ENCODE measurements at places on chromosomes 5 and 9.

DNA sequence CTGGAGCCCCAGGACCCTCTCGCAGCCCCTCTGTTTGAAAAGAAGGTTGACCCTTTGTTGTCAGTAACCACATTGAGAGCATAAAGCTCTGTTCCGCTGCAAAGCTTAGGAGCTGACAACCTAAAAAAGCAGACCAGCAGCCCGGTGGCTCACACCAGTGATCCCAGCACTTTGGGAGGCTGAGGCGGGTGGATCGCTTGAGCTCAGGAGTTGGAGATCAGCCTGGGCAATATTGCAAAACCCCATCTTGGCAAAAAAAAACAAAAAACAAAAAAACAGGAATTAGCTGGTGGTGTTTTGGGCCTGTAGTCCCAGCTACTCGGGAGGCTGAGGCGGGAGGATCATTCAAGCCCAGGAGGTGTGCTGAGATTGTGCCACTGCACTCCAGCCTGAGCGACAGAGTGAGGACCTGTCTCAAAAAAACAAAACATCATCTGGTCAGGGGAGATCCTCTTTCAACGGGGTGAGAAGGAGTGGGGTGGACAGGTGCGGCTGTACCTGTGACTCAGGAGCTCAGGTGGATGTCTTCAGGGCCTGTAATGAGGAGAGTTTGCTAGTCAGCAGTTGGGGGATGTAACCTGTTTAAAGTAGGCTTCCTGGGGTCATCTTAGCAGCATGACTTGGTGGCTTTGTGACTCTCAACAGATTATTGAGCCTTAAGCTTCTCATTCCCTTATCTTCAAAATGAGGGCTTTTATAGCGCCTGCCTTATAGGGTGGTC is 694 bp upstream of the REEP2 start:
- H3K4me3 ChIP-seq: peak overlapping the region; percentile 94
- H3K4me1 ChIP-seq: peaks cover 4% of the 10 kb centered on the region
- DNase-seq: no peak
- peaks cover 10% of the 10 kb centered on the region for H3K36me3 ChIP-seq

GRCh38 chr9:18393340-18394130 is 80.4 kb upstream of the ADAMTSL1 start:
- no peak for DNase-seq
- no peaks in the 10 kb centered on the region for H3K4me1 ChIP-seq
- no peaks in the 10 kb centered on the region for H3K36me3 ChIP-seq
- H3K27me3 ChIP-seq: no peaks in the 10 kb centered on the region
- no peak overlapping the region for H3K4me3 ChIP-seq

DNA sequence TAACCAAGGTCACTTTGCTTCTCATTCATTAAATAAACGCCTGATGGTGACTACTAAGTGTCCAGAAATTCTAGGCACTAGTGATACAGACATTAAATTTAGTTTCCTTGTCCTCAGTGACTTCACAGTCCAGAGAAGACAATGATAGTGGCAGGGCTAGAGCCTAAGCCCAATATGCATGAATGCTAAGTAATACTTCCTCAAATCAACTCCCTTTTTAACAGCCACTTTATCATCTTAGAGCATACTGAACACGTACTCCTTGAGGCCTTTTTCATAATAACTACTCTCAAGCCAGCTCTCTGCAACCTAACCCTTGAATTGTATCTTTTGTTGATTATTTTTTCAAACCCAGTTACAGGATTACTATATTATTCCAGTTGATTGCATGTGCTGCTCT is 74.1 kb downstream of the STX17 start:
- H3K4me1 ChIP-seq: no peaks in the 10 kb centered on the region
- H3K36me3 ChIP-seq: peaks cover 4% of the 10 kb centered on the region
- no peak overlapping the region for H3K27ac ChIP-seq
- no peak for DNase-seq

DNA sequence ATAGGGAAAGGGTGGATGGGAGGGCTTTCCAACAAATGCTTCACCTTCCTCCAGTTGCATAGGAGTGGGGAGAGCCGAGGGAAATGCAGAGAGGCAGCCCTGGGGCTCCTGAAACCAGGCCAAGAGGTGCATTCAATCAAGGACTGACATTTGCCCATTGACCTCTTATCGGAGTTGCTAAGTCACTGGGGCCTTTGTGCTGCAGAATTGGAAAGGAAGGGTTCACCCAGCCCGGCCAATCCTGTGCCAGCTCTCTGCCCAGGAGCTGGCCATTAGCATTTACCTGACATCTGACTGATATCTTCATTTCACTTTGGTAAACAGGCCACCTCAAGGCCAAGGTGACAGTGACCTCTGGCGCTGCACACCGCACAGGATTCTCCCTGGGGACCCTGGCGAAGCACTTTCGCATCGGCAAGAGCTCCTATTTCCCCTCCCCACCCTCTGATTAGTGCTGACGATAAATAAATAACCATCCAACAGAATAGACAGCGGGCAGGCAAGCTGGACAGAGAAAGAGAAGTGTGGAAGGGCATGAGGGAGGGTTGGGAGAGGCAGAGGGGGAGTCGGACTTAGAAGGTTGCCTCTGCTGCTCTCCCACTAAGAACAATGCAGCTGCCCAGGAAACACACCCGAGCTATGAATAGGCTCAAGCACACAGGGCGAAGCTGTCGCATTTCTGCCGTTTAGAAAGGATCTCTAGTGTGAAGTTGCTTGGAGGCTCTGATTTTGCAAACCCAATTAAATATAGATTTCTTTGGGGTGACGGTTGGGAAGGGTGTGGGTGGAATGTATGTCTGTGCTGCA is 57.0 kb upstream of the BOD1 start:
- peaks cover 8% of the 10 kb centered on the region for H3K4me1 ChIP-seq
- H3K27ac ChIP-seq: no peak overlapping the region
- H3K4me3 ChIP-seq: no peak overlapping the region
- H3K36me3 ChIP-seq: peaks cover 49% of the 10 kb centered on the region

- H3K4me3 ChIP-seq: no peak overlapping the region
- no peak for DNase-seq
- no peaks in the 10 kb centered on the region for H3K4me1 ChIP-seq
These were observed 8.7 kb upstream of the B4GALT1 start for GRCh38 chr9:33175649-33176325.

- DNase-seq: no peak
- no peaks in the 10 kb centered on the region for H3K27me3 ChIP-seq
- H3K4me1 ChIP-seq: no peaks in the 10 kb centered on the region
- no peak overlapping the region for H3K4me3 ChIP-seq
- no peak overlapping the region for H3K27ac ChIP-seq
These were observed 38.1 kb downstream of the MAP1B start for GRCh38 chr5:72145348-72145747.

DNA sequence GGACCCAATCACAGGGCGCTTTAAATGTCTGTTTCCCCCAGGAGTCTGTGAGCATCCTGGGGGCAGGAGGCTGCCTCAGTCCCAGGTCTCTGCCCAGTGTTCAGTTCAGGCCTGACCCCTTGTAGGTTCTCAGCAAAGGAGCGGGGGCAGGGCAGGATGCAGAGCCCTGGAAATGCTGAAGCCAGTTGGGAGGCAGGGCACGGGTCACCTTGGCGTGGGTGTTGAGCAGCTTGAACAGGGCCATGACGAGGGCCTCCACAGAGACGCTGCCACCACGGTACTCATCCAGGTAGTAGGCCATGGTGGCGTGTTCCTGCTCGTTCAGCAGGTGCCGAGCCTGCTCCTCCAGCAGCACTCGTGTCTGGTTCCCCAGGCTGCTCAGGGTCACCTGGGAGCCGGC is 36.3 kb upstream of the AKNA start:
- DNase-seq: no peak
- no peaks in the 10 kb centered on the region for H3K27me3 ChIP-seq
- no peak overlapping the region for H3K4me3 ChIP-seq

DNA sequence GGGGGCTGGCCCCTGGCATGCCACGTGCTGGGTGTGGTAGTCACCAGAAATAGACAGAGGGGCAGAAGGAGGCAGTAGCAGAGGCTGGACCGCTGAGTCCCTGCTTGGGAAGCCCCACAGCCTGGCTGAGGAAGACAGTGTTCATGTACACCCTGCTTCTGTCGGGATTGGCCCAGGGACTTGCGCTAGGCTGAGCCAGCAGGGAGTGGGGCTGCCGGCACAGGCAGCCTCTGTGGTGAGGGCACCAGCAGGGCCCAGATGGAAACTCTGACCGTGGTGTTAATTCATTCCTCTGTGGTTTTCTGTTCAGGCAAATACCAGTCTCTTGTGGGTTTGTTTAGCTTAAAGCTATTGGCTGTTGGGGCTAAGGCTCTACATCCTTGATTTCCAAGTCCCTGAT is 108.6 kb upstream of the RAD23B start:
- H3K27ac ChIP-seq: no peak overlapping the region
- H3K36me3 ChIP-seq: no peaks in the 10 kb centered on the region
- H3K4me1 ChIP-seq: 0 out of 2 replicates have a peak, but pooled peaks cover 3% of the 10 kb centered on the region
- H3K4me3 ChIP-seq: no peak overlapping the region

DNA sequence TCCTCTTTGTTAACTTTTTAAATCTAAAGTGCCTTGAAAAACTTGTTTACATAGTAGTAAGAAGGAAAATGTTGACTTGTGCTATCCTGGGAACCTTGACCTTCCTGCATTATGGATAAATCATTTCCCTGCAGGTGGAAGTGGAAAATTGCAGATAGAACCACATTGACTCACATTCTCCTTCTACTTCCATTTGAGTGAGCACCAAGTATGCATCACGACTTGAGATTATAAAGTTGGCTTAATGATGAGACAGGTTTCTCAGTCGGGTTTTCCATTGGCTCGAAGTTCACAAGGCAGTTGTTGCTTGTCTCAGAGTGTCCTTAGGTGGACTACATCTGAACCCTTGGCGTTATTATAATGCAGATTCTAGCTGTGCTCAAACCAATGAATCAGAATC is 39.9 kb downstream of the DOCK8 start:
- no peaks in the 10 kb centered on the region for H3K36me3 ChIP-seq
- H3K4me3 ChIP-seq: no peak overlapping the region
- peaks cover 2% of the 10 kb centered on the region for H3K4me1 ChIP-seq
- no peaks in the 10 kb centered on the region for H3K27me3 ChIP-seq
- DNase-seq: no peak

- H3K4me3 ChIP-seq: no peak overlapping the region
- no peak overlapping the region for H3K27ac ChIP-seq
- no peaks in the 10 kb centered on the region for H3K4me1 ChIP-seq
These were observed 36.1 kb upstream of the NEK6 start for GRCh38 chr9:124221676-124222075.

GRCh38 chr5:113378959-113379541 is 55.7 kb downstream of the TSSK1B start:
- H3K27me3 ChIP-seq: no peaks in the 10 kb centered on the region
- H3K27ac ChIP-seq: no peak overlapping the region
- DNase-seq: peak; percentile 71
- H3K4me1 ChIP-seq: no peaks in the 10 kb centered on the region
- no peak overlapping the region for H3K4me3 ChIP-seq
- no peaks in the 10 kb centered on the region for H3K36me3 ChIP-seq

- no peaks in the 10 kb centered on the region for H3K36me3 ChIP-seq
- no peaks in the 10 kb centered on the region for H3K27me3 ChIP-seq
- no peak for DNase-seq
- no peaks in the 10 kb centered on the region for H3K4me1 ChIP-seq
- no peak overlapping the region for H3K4me3 ChIP-seq
These were observed 16.8 kb downstream of the GFRA3 start for GRCh38 chr5:138257583-138257982.

GRCh38 chr9:113454914-113455761 is 8.4 kb upstream of the RGS3 start:
- no peak overlapping the region for H3K27ac ChIP-seq
- no peak overlapping the region for H3K4me3 ChIP-seq
- DNase-seq: no peak
- no peaks in the 10 kb centered on the region for H3K27me3 ChIP-seq

DNA sequence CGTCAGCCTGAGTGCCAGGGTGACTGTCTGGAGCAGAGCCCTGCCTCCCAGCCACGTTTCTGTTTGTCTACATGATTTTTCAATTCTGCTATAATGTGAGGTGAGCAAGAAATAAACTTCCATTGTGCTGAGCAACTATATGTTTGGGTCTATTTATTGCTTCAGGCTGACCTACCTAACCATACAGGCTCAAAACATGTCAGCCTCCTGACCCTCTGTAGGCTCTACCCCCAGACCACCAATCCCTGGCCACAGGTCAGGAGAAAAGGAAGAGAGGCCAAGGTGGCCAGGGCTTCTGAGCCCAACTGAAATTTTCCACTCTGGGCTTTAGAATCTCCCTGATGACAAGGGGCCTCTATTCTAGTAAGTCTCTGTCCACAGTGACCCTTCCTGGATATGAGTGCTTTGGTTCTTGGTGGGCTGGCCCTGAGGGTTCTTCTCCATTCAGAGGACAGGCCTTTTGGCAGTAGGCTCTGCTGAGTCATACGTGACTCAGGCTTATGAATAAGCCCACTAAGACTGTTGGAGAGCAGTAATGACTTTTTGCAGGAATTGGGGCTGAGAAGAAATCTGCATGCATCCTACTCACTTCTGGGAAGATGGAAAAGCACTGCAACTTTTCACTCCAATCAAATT is 117.2 kb upstream of the TBCA start:
- H3K36me3 ChIP-seq: no peaks in the 10 kb centered on the region
- H3K4me3 ChIP-seq: no peak overlapping the region
- no peak for DNase-seq
- no peaks in the 10 kb centered on the region for H3K27me3 ChIP-seq
- H3K27ac ChIP-seq: no peak overlapping the region

DNA sequence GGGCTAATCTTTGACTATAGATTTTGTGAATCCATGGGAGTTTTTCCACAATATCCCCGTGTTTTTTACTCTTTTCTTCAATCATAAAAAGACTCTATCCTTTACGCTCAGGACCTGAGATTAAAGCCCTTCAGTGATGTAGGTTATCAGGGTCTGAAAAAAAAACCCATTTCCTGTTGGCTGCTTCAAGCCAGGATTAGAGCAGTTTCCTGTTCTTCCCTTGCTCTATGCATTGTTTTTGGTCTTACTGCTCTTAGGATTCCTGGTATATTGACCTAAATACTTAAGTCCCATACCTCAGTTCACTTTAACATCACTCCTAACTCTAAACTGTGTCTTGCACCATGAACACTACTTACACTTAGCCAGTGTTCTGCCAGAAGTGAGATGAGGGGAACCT is 319.3 kb upstream of the CHD1 start:
- no peak for DNase-seq
- H3K27me3 ChIP-seq: no peaks in the 10 kb centered on the region
- H3K27ac ChIP-seq: no peak overlapping the region
- no peaks in the 10 kb centered on the region for H3K4me1 ChIP-seq
- H3K4me3 ChIP-seq: no peak overlapping the region

DNA sequence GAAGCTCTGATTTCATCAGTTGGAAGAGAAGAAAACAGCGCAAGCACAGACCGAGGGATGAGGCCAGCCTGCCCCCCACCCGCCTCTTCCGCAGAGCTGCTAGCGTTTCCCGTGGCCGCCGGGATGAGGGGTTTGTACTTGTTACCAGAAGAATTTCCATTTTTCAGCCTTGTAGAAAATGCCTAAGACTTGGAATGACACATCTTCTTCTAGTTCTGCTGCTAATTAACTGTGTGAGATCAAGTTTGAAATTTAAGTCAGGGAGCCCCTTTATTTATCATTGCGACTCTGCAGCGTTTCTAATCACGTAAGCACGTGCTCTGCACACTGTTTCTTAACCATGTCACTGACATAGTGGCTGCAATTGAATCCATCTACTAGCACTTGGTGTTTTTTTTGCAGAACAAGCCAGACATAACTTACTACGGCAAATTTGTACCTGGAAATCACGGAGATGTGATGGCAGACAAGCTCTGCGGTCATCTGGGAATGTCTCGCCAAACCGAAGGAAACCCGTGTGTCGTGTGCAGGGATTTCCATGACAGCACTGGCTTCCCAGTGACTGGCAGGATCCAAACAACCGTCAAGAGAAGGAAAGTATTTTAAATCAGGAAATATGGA is 41.8 kb upstream of the ROR2 start:
- H3K27me3 ChIP-seq: no peaks in the 10 kb centered on the region
- H3K36me3 ChIP-seq: no peaks in the 10 kb centered on the region
- H3K4me1 ChIP-seq: no peaks in the 10 kb centered on the region
- DNase-seq: no peak
- H3K4me3 ChIP-seq: no peak overlapping the region
